Activated CD4-positive, alpha-beta T cell treated with anti-CD3 and anti-CD28 coated beads, Interleukin-2, amount 50 U/mL, for 1 hour (primary cell): ENCODE measurements at places on chromosomes 6 and 20.

- no peak for DNase-seq
Observed at GRCh38 chr20:59829786-59830664, 103.4 kb downstream of the SYCP2 start.

- DNase-seq = no peak
Observed at GRCh38 chr6:89048985-89049384, 31.6 kb upstream of the PNRC1 start.

GRCh38 chr6:136445063-136445462, 105.2 kb downstream of the MAP7 start:
- DNase-seq = no peak

DNA sequence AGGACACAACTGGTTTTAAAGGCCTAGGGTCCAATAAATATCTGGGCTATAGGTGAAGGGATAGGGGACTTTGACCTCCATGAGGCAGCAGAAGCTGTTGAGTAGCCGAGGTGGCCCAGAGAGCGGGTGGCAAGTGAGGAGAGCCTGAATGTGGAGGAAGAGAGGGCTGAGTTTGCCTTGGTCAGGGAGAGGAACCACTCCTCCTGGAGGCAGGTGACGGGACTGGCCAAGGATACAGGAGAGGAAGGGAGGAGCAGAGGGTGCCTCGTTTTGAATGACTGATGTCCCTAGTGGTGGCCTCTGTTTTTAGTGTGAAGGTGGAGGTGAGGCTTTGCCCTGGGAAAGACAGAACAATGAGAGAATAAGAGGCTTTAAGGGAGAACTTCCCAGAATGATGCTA, 19.1 kb upstream of the AAR2 start:
- no peak for DNase-seq

DNA sequence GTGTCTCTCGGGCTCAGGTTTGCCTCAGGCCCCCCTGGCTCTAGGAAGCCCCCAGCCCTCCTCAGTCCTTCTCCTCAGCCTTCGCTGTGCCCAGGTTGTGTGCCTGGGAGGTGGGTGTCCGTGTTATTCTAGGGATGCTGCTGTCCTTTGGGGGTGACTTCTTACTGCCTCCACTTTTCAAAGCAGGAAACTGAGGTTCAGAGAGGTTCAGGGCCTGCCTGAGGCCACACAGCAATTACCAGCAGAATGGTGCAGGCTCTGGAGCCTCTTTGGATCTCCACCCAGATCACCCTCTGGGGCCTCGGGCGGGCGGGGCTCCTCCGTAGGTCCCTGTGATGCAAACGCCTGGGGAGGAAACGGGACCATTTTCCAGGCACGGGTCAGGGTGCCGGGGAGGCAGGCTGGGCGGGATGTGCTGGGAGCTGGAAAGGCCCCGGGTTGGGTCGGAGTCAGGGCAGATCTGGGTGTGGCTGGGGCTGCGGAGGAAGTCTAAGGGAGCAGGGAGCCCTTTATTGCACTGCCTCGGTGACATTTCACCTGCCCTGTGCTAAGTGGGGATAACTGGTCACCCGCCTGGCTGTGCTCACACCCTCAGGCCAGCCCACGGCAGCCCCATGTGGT, 23.2 kb downstream of the GATA5 start:
- no peak for DNase-seq

GRCh38 chr6:366389-367297, 24.9 kb upstream of the IRF4 start:
- no peak for DNase-seq

DNA sequence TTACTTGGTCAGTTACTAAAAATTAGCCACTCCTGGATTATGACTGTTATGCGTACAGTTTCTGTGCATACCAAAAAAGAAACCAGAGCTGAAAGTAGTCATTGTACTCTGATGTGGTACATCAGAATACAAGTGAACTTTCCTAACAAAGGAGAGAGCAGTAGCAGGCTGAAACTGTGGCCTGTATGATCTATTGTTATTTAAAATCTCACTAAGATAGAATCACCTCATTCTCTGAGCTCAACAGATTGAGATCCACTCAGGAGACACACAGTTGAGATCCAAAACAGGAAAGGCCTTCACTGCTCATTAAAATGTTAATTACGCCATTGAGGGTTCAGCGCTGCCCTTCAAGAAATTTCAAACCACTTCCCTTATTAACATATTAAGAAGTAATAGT, 576.4 kb downstream of the LMBRD1 start:
- no peak for DNase-seq

GRCh38 chr6:167794161-167795157, 32.3 kb upstream of the AFDN start:
- DNase-seq = no peak

DNA sequence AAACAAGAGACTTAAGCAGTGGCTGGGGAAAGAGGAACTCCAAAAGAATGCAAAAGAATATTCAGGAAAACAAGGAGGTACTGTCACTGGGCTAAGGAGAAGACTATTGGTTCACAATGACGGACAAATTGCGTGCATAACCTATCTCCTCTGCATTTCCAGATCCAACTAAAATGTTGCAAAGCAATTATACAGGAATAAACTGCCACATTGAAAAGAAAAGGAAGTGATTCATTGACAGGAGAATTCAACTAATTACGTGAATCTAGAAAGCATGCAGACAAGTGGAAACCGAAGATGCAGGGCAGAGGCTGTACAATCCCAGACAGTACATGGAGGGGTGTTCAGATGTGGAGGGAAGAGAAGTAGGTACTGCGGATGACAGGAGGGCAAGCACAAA, 152.8 kb upstream of the RIPOR2 start:
- no peak for DNase-seq

- DNase-seq = no peak
Observed at GRCh38 chr6:166687070-166687878, 60.2 kb upstream of the RPS6KA2 start.

- DNase-seq = no peak
Observed at GRCh38 chr6:31720196-31720770, 1.3 kb downstream of the LY6G6C start.

DNA sequence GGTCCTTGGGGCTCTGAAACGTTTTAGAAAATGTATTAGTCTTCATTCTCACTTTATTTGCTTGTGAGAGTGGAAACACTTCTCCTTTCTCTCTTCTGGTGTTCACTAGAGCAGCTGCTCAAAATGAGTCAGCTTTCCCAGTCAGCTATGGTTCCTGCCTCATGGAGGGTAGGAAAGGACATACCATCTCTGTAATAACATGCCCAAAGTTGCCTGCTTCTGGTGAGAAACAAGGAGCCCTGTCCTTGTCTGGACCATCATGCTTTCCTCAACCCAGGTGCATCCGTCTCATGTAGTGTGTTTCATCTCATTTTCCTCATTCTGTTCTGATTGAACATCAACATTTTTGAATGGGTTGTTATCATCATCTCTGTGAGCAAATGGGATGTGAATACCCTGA, 17.1 kb upstream of the TINAG start:
- no peak for DNase-seq

GRCh38 chr6:45928721-45929305, 86.8 kb downstream of the CLIC5 start:
- no peak for DNase-seq

DNA sequence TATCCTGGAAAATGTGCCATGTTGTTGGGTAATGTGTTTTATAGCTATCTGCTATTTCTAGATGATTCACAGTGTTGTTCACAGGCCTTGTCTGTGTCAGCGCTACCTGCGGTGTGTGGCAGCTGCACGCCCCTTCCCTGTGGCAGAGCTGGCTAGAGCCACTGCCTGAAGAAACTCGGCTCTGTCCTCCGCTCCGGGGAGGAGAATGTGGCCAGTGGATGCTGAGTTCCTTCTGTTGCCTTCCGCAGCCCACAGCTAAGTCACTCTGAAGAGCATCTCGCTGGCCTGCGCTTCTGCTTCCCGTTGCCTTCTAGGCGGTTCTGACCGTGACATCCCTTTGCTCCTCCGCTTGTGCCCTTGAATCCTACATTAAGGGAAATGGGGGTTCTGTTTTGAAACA, 135.1 kb downstream of the PLG start:
- DNase-seq = no peak

DNA sequence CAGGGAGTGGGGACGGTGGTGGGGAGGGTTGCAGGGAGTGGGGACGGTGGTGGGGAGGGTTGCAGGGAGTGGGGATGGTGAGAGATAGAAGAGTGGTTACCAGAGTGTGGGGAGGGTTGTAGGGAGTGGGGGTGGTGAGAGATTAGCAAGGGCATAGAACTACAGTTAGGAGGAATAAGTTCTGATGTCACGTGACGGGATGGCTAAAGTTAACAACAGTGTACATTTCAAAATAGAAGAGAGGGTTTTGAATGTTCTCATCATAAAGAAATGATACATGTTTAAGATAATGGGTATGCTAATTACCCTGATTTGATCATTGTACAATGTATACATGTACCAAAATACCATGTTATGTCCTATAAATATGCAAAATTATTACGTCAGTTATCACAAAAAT, 57.6 kb upstream of the FRMD1 start:
- no peak for DNase-seq

DNA sequence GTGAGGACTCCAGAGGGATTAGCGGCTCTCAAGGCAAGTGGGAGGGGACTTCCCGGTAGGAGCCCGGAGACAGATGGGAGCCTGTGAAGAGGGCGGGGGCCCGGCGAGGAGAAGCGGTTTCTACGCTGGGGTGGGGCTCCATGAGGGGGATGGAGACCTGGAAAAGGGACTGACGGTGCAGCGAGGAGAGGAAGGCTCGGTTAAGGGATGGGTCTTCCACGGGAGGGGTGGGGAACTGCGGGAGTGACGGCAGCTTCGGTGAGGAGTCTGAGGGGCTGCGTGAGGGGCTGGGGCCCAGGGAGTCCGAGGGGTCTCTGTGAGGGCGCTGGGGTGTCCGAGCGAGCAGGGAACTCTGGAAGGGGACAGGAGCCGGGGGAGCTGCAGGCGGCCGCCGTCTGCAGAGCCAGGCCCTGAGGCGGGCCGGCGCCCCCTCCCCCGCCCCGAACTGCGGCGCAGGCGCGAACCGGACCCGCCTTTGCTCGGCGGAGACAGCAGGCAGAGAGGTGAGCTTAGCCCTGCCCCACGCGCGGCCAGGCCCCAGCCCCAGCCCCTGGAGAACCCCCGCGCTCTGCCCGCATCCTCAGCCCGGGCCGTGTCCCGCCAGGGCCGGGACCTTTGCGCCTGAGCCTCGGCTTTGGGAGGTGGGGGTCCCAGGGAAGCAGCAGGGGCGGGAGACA, at the start of gene NRSN2:
Gene NRSN2 (plus strand): TSS at position 472 of the 677 bp plus-strand sequence. CDS start 2,533 bp downstream, outside the sequence.
- DNase-seq = no peak

DNA sequence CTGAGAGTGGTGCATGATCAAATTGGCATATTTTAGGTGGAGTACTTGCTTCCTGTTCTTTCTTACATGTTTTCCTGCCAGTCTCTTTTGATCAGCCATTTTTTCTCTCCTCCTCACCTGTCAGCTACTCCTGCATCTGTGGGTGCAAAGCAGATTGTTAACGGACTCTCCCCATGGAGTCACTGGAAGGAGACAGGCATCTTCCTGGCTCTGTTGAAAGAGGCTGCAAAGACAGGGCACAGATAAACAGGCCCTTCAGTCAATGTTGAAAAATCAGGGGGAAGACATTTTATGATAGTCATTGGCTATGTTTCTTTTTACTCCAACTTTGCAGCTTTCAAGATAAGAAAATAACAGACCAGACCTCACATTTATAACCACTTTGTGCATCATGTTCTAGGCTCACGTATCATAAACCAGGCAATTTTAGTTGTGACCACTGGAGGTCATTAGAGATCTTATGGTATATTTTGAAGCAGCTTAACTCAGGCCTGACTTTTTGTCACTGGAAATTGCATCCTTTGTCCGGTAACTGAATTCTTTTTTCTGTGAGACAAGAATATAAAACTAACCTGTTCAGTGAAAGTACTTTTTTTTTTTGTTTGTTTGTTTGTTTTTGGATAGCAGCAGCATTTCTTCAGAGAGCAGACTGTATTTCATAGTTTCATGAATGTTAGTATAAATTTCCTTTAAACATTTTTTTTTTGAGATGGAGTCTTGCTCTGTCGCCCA, 20.1 kb downstream of the ECT2L start:
- no peak for DNase-seq

DNA sequence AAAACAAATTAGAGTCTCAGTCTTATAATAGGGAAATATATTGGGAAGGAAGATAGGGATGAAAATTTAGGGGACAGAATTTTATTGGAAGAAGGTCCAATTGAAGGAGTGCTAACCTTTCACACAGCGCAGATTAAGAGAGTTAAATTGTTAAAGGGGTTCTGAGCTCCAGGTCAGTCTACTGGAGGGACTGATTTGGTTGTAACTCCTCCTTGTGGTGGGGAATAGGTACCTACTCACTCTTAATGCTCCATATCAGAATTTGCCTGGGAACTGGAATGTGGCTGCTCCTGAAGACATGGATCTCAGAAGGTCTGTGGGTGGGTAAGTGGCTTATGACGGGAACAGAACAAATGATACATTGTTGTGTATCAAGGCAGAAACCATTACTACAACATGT, 143.5 kb downstream of the FLRT3 start:
- DNase-seq = no peak

GRCh38 chr6:44935693-44936300, 392.3 kb upstream of the RUNX2 start:
- DNase-seq = no peak

DNA sequence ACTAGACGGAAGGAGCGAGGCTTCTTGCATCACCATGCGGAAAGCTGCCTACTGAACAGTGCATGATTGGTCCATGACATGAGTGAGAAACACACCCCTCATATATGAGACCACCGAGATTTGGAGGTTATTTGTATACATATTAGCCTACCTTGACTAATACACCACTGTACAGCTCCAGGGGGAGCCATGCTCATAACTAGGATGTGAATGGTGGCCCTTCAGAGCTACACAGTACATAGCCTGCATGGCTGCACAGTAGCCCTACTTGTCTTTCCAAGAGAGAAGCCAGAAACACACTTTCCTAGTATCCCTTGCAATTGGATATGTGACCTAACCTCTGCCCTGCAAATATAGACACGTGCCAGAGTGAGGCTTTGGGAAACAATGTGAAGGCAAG, 21.8 kb upstream of the MCUR1 start:
- no peak for DNase-seq

DNA sequence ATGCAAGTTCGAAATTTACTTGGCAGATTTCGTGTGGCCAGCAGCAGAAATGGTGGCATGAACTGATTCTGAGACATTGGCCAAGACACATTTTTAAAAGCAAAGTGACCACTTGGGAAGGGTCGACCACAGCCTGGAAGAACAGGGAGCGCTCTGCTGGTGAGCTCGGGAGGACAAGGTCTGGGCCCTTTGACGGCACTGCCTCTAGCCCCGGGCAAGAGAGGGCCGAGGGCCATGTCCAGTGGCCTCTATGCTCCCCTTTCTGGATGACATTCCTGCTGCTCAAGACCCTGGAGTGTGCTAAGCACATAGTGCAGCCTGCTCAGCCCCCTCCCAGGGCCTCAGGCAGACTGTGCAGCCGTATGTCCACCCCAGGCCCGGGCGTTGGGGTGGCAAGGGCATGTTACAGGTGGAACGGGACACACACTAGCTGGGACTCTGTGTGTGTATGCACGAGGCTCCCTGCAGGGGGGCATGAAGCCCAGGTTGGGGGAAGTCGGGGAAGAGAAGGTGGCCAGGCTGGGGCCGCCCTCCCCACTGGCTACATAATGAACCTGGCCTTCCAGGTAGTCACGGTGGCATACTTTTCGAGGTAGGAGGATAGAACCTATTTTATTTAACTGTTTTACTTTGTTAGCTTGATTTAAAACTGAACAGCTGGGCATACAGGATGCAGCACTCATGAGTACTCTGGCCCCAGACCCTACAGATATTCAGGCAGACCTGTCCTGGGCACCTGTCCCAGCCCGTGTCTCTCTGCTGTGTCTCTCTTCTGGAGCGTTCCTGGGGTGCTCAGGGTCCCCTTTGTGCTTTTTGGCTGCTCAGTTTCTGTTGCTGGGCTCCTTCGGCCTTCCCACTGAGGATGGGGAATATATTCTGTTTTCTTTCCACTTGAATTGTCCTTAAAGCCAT, 6.4 kb downstream of the SYNJ2 start:
- DNase-seq = no peak

- no peak for DNase-seq
Observed at GRCh38 chr6:73666393-73666792, 12.6 kb upstream of the SLC17A5 start.
